Stimulated activated CD8-positive, alpha-beta memory T cell treated with anti-CD3 and anti-CD28 coated beads, Interleukin-2, amount 100 ng/mL, for 1 hour (primary cell): ENCODE measurements at places on chromosomes 1 and 21.

DNA sequence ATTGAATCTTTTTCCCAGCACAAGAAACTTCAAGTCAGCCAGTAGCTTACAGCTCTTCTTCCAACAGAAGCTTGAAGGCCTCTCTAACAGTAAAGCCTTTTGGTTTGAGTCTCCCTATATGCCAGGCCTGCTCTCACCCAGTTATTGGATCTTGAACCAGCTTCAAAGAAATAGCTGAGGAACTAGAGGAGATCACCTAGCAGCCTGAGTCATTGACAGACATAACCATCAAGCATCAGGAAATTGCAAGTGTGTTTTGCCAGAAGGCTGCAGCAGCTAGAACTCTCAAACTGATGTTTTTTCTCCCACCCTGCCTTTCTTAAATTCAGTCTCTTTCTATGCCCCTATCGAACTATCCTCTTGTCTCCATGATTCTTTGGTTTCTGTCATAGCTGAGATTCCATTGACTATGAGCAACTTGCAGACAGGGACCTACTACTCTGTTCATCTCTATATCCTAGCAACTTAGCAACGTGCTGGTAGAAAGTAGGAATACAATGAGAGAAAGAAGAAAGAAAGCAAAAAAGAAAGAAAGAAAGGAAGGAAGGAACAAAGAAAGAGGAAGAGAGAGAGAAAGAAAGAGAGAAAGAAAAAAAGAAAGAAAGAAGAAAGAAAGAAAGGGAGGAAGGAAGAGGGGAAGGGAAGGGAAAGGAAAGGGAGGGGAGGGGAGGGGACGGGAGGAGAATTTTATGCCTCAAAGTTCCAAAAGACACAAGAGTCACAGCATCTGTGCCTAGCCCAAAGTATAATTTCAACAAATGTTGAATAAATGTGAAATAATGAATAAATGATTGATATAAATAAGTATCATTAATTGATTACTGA, 60.0 kb upstream of the FGGY start:
- no peak for DNase-seq

DNA sequence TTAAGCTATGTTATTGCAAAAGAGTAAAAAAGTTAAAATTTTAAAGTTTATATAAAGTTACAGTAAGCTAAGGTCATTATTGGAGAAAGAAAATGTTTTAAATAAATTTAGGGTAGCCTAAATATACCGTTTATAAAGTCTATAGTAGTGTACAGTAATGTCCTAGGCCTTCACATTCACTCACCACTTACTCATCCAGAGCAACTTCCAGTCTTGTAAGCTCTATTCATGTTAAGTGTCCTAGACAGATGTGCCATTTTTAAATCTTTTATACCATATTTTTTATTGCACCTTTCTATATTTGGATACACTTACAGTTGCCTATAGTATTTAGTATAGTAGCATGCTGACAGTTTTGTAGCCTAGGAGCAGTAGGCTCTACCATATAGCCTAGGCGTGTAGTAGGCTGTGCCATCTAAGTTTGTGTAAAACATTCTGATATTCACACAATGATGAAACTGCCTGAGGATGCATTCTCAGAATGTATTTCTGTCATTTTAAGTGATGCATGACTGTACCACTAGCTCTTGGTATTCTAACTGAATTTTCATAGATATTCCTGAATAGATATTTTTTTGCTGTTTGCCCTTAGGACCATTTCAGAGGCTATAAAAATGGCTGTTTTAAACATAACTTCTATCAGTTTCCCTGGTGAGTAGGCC, 26.8 kb downstream of the PPP2R5A start:
- no peak for DNase-seq

GRCh38 chr1:174367892-174368291, 79.9 kb upstream of the GPR52 start:
- DNase-seq, result no peak

DNA sequence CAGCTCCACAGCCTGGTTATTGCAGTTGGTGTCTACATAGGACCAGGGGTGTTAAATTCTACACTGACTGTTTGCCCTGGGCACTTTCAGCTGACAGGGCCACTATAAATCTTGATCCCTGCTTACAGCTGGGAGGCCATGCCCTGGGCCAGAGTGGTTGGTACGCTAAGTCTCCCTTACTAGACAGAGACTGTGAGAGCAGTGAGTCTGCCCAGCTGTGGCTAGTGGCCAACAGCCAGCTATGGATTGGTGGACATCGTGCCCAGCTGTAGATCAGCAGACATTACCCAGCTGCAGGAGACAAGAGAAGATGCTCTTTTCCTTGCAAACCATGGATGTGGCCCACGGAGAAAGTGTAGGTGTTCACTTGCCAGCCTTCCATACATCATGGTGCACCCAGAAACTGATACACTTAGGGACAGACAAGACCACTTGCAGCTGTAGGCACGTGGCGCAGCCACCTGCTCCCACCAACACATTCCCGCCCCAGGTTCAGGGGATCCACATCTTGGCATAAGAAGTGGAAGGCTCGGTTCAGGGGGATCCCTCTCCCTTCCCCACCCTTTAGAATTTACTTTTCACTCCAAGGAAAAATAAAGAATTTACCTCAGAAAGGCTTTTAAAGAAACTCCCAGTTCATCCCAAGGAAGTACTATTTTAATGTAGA, 16.4 kb upstream of the PAX7 start:
- no peak for DNase-seq

GRCh38 chr1:168499688-168500049, 44.1 kb downstream of the XCL2 start:
- DNase-seq, result no peak

DNA sequence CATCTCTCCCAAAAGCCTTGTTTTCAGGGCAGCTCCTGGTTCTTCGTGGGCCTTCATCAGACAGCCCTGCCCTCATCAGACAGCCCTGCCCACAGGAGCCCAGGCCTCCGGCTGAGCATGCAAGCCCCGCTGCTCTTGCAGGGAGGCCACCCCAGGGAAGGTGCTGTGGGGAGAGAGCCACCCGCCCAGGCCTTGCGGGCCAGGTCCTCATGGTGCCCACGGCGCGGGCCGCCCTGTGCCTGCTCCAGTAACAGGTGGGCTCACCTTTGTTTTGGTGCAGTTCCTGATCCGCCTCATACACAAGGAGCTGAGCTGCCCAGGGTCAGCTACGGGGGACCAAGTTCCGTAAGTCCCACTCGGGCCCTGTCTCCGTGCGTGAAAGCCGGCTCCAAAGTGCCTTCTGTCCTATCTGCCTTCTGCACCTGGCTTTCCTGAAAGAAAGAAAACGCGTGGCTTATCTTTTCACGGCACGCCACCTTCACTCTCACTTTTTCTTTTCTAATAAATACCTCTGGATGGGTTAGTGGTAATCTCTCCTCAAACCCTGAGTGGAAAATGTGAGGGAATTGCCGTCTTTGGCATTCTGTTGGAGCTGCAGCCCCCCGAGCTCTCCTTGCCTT, 65.9 kb downstream of the SLC37A1 start:
- DNase-seq, result no peak

- DNase-seq, result no peak
Measured at GRCh38 chr1:161071886-161072371, 2.2 kb upstream of the ARHGAP30 start.

GRCh38 chr1:7824701-7825100, 28.2 kb downstream of the UTS2 start:
- no peak for DNase-seq

DNA sequence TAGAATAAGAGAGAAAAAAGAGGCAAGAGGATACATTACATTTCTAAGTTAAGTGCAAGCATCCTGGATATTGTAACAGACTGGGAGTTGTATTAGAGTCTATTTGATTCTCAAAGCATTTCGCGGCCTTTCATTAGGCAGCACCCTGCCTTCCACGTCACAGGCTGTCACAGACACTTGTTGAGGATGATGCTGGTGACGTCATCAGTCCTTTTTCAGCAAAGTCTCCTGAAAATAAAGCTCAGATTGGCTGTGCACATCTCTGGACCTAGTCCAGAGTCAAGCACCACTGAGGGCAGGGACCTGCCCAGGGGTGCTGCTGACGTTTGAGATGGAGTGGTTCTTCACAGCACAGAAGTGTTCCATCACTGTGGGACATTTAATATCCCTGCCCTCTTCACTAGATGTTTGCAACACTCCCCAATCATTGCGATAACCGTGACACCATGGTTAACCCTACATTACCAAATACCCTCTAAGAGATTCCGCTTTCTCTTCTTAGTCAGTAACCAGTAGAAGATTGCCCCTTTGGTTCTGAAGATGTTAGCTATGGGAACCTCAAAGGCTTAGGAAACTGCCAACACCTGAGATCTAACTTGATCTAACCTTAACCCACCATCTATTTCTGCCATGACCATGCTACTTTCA, 72.7 kb upstream of the F3 start:
- no peak for DNase-seq

DNA sequence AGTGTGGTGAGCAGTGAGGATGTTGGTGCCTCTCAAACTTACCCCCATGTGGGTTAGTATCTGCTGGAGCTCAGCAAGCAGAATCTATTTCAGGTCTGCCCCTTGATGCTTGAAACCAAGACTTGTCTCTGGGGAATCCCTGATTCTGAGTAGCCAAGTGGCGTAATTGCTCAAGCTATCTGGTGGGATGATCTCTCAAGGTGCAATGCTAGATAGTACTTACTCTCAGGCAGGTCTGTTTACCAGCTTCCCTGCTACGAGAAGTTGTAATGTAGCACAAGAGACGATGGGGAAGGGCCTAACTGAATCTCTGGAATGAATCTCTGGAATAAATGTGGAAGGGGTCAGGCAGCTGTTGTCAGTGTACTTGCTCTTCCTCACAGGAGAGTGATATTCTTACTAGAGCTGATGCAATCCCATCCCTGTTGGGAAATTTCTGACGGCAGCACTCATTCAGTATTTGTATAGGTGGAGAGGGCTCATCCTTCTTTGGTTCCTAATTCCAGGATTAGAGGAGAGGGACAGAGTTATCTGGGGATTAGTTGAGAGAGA, 65.4 kb downstream of the MACF1 start:
- no peak for DNase-seq

- DNase-seq, result no peak
Measured at GRCh38 chr1:93701629-93702028, 20.0 kb upstream of the BCAR3 start.

- no peak for DNase-seq
Measured at GRCh38 chr1:6048179-6048867, 2.6 kb downstream of the KCNAB2 start.

DNA sequence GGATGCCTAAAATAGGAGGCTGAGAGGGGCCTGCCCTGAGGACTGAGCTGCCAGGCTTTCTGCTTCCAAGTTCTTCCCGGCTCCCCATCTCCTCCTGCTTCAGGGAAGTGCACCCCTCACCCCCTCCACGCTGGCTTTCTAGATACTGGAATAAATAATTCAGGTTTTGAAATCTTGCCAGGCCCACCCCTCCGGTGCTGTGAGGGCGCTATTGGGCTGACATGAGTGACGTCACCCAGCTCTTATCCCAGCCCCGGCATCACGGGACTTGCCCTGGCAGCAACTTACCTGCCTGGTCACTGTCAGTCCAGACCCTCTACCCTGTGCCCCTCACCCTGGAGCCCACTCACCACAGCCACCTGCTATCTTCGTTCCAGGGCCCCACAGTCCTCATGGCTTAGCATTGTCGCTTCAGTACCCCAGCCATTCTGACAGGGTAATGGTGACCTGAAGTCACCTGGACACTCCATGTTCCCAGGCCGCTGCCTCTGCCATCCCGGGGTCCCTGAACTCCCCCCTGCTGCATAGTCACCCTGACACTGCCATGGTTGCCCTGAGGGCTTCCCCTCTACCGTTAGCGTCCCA, 819 bp upstream of the GPR3 start:
- DNase-seq, result no peak

DNA sequence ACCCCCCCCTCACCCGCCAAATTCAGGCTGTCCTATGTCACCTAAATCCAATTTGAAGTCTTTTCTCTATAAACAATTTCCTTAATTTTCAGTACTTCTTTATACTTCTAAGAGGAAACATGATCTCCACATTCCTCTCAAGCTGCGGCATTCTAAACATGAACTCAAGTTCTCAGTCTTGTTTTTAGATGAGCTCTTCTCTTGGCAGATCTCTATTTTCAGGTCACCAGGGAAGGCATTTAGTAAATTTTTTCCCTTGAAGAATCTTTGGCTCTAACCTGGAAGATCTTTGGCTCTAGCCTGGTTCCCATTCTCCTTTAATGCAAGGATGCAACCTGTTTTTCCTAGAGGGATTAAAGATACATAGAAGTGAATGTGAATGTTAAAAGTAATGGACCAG, 193.4 kb downstream of the ATG4C start:
- no peak for DNase-seq

GRCh38 chr1:41526956-41527561, 42.6 kb upstream of the EDN2 start:
- DNase-seq, result no peak
